Liver (tissue), 10 donors: ENCODE measurements at places on chromosomes 13 and 19. TPM values are rescaled to one million over a fixed set of nuclear protein-coding genes. Genes with fewer than 3 reads are reported as not detected.

DNA sequence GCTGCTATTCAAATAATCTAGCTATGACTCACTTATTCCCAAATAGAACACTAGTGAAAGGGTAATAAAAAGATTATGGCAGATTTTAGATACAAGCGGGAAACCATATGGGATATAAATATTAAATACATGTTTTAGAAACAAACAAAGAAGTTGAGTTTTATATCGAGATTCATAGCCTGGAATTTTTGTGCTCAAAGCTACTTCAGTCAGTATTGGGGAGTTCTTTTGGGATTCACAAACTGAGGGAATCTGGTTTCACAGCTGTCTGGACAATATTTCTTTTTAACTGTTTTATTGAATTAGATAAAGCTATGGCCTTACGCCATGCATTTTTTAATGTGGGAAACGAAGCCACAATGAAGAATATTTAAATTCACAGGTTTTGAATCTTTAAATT is 257.1 kb upstream of the PCDH20 start:
- H3K4me3 ChIP-seq = no peak overlapping the region
- H3K36me3 ChIP-seq = no peaks in the 10 kb centered on the region
- H3K27ac ChIP-seq = no peak overlapping the region
- H3K27me3 ChIP-seq = no peaks in the 10 kb centered on the region
- H3K4me1 ChIP-seq = no peaks in the 10 kb centered on the region

- peaks cover 1% of the 10 kb centered on the region for H3K36me3 ChIP-seq
- no peaks in the 10 kb centered on the region for H3K4me1 ChIP-seq
- no peak overlapping the region for H3K4me3 ChIP-seq
- no peaks in the 10 kb centered on the region for H3K27me3 ChIP-seq
These were observed 553.4 kb upstream of the KLF12 start for GRCh38 chr13:74687442-74688182.

DNA sequence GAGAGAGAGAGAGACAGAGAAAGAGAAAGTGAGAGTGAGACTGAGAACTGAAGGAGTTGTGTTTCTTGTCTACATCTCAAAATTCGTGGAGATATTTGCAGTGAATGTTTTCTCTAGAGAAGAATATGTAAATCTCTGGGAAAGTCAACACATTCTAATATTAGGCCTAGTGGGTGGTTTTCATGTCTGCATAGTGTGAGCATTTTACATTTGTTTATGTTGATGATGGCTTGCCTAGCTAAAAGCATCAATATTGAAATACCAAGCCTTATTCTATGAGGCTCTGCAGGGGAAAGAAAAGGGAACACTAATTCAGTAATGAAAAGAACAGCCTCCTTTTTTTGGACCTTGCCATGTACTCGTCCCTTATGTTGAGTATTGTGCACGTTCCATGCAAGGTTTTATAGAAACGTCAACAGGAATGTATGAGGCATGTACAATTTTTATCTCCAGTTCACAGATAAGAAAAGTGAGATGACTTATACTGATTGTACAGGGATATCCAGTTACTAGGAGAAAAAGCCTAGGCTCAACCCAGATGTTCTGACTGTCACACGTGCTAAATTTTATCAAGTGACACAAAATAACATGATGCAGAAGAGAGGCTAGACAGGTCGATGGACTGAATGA is 1288.9 kb upstream of the SLC10A2 start:
- H3K4me3 ChIP-seq = no peak overlapping the region
- H3K4me1 ChIP-seq = no peaks in the 10 kb centered on the region
- DNase-seq = no peak
- H3K36me3 ChIP-seq = no peaks in the 10 kb centered on the region

DNA sequence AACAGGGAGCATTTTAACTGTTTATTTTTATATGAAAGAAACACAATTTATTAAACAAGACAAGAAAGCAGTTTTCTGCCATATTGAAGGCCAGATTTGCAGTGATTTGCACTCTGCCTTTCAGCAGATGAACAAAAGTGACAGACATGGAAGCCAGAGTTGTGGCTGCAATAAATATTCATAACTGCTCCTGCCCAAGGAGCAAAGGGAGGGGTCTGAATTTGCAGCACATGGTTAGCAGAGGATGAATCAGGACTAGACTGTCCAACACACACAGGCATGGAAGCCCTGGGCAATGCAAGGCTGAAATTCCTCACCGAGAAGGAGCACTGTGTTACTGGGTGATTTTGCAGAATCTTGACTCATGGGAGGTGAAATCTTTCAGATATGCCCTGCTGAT is 418.2 kb downstream of the DCT start:
- no peak overlapping the region for H3K4me3 ChIP-seq
- H3K36me3 ChIP-seq = no peaks in the 10 kb centered on the region
- no peak for DNase-seq
- H3K27ac ChIP-seq = no peak overlapping the region

- H3K4me3 ChIP-seq = no peak overlapping the region
- H3K4me1 ChIP-seq = no peaks in the 10 kb centered on the region
- no peaks in the 10 kb centered on the region for H3K36me3 ChIP-seq
- no peak overlapping the region for H3K27ac ChIP-seq
- H3K27me3 ChIP-seq = no peaks in the 10 kb centered on the region
These were observed 10.1 kb downstream of the SIX5 start for GRCh38 chr19:45758921-45759320.

DNA sequence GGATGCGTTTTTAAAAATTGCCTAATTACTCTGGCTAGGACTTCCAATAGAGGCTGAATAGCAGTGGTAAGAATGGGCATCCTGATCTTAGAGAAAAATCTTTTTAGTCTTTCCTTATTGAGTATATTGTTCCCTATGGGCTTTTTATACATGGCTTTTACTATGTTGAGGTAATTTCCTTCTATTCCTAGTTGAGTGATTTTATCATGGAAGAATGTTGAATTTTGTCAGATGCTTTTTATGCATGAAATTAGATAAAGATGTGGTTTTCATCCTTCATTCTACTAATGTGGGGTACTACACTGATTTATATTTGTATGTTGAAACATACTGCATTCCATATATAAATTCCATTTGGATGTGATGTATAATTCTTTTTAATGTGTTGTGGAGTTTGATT is 2673.8 kb downstream of the PCDH9 start:
- H3K4me1 ChIP-seq = no peaks in the 10 kb centered on the region
- no peaks in the 10 kb centered on the region for H3K27me3 ChIP-seq
- H3K36me3 ChIP-seq = no peaks in the 10 kb centered on the region
- H3K4me3 ChIP-seq = no peak overlapping the region
- no peak overlapping the region for H3K27ac ChIP-seq

GRCh38 chr19:22616659-22617058 is 17.5 kb upstream of the ZNF492 start:
- H3K27ac ChIP-seq = no peak overlapping the region
- H3K4me1 ChIP-seq = no peaks in the 10 kb centered on the region
- no peaks in the 10 kb centered on the region for H3K27me3 ChIP-seq
- H3K36me3 ChIP-seq = no peaks in the 10 kb centered on the region
- no peak overlapping the region for H3K4me3 ChIP-seq

DNA sequence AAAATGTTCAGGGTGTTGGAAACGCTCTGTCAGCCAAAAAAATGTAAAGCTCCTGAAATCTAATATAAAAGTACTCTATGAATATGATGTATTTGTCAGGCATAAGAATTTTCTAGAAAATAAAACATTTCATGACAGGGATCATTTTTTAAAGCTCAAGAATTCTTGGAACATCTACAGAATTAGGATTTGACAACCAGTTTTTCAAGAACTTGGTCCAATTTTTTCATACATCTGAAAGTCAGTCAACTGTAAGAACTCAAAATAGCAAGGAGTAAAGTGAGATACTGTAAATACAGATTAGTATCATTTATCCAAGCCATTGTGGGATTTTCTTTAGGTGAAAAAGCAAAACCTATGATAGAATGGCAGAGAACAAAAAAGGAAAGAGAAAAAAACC is 41.6 kb upstream of the CLDN10 start:
- peaks cover 9% of the 10 kb centered on the region for H3K27me3 ChIP-seq
- no peak for DNase-seq
- H3K36me3 ChIP-seq = no peaks in the 10 kb centered on the region
- no peak overlapping the region for H3K27ac ChIP-seq
- no peaks in the 10 kb centered on the region for H3K4me1 ChIP-seq
- H3K4me3 ChIP-seq = no peak overlapping the region

DNA sequence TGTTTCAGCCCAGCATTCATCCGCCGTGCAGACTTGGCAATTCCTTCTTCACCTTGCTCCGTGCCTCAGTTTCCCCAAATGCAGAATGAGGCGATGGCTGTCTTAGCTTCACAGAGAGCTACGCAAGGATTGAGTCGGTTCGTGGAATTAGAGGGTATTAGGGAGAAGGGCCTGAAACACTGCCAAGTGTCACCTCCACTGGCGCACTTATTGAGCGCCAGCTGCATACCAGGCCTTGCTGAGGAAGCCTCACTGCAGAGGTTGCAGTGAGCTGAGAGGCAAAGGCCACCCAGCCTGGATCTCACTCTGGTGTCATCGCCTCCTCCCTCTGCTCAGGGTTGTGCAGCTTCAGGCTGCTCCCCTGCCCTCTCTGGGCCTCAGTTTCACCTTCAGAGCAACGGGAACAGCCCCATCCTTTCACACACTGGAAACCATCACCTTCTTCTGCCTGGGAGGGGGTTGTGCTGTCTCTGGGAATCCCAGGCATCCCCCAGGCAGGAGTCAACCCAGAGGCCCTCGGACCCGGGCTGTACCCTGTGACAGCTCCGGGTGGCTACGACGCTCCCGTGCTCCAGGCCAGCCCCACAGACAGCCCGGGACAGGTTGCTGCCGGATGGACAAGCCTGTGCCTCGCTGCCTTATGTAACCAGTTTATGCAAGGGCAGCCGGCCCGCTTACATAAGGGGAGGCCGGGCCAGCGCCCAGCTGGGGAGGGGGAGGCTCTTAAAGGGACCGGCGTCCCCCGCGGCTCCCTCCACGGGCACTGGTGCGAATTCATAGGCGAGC is 31.9 kb downstream of the NFIC start:
- no peaks in the 10 kb centered on the region for H3K36me3 ChIP-seq
- peak; percentile 48 for DNase-seq
- H3K27me3 ChIP-seq = no peaks in the 10 kb centered on the region
- H3K4me3 ChIP-seq = no peak overlapping the region
- peak overlapping the region; percentile 90 for H3K27ac ChIP-seq

DNA sequence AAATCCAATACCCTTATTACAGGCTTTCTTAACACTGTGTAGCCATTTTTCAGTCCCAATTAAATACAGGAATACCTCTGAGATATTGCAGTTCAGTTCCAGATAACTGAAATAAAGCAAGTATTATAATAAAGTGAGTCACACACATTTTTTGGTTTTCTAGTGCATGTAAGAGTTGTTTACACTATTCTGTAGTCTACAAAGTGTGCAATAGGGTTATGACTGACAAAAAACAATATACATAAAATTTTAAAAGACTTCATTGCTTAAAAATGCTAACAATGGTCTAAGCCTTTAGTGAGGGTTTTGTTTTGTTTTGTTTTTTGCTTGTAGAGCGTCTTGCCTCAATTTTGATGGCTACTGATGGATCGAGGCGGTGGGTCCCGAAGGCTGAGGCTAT is 434.4 kb upstream of the NBEA start:
- H3K4me1 ChIP-seq = no peaks in the 10 kb centered on the region
- no peak overlapping the region for H3K27ac ChIP-seq
- H3K36me3 ChIP-seq = no peaks in the 10 kb centered on the region
- H3K4me3 ChIP-seq = no peak overlapping the region

- no peaks in the 10 kb centered on the region for H3K27me3 ChIP-seq
- H3K36me3 ChIP-seq = no peaks in the 10 kb centered on the region
- no peaks in the 10 kb centered on the region for H3K4me1 ChIP-seq
- DNase-seq = no peak
- H3K4me3 ChIP-seq = no peak overlapping the region
These were observed 79.4 kb upstream of the FNDC3A start for GRCh38 chr13:48896312-48896711.

GRCh38 chr19:57118848-57119247 is 937 bp upstream of the USP29 start:
- DNase-seq = no peak
- H3K27ac ChIP-seq = no peak overlapping the region
- no peaks in the 10 kb centered on the region for H3K27me3 ChIP-seq
- no peaks in the 10 kb centered on the region for H3K36me3 ChIP-seq
- H3K4me3 ChIP-seq = no peak overlapping the region
- H3K4me1 ChIP-seq = no peaks in the 10 kb centered on the region

DNA sequence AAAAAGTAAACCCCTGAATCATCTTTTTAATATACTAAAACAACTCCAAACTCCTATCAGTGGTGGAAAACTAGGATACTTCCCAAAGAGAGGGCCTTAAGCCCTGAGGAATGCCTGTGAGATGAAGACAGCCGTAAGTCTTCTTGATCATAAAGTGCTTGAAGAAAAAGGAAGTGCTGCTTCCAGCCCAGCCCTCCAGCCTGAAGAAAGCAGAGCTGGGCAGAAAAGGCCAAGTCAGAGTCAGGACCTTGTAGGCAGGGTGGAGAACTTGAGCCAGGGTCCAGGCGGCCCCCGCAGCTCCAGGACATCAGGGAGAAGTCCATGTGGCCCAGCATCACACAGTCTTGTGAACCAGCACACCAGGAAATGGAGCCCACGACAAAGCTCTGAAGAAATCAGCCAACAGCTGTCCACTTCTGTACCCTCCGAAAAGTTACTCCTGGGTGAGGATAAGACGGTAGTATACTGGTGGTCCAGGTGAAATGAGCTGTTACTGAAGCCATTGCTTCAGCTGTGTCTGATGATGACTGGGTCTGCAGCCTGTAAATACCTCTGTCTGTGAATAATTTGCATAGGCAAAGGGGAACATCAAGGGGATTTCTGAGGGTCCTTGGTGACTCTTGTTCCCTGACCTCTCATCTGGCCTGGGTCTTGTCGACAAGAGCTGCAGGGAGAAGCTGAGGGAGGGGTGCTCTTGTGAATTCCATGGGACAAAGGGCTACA is 18.7 kb upstream of the CRYL1 start:
- H3K4me1 ChIP-seq = peaks cover 14% of the 10 kb centered on the region
- H3K4me3 ChIP-seq = no peak overlapping the region
- no peaks in the 10 kb centered on the region for H3K36me3 ChIP-seq
- no peak overlapping the region for H3K27ac ChIP-seq
- DNase-seq = no peak

S1PR2 gene
- 2.6 TPM for total RNA-seq

LPAR6 gene
- 5.9 TPM for total RNA-seq

ZNF112 gene
- total RNA-seq = 1.8 TPM

CRTC1 gene
- total RNA-seq = 1.5 TPM

VSTM1 gene
- 1.3 TPM for total RNA-seq

SHANK1 gene
- total RNA-seq = 0.17 TPM
